SIG-M5 (cell line): ENCODE measurements at places on chromosomes 11 and 22.

- no peak for DNase-seq
Measured at GRCh38 chr11:78312712-78313111, 104.9 kb downstream of the GAB2 start.

GRCh38 chr11:132073787-132074186 lies 703.4 kb downstream of the NTM start:
- DNase-seq: no peak

GRCh38 chr11:132123854-132124835 lies 753.7 kb downstream of the NTM start:
- no peak for DNase-seq

GRCh38 chr22:28903729-28904128 lies 20.4 kb downstream of the ZNRF3 start:
- DNase-seq: no peak

DNA sequence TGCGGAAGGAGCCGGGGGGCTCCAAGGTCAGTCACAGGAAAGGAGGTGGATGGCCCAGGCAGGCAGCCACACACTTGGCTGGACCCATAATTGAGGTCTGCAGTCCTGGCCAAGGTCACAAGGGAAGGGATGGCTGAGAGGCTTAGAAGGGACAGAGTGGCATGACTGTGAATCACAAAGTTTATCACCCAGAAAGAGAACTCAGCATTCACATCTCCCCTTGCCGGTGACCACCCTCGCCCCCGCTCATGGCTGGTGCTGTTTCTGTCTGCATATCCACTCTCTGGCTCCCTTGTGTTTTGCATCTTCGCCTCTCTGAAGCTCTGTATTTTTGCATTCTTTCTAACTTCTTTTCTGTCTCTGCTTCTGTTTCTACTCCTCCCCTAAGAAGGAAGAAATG lies 117.5 kb downstream of the FEZ1 start:
- DNase-seq: no peak

DNA sequence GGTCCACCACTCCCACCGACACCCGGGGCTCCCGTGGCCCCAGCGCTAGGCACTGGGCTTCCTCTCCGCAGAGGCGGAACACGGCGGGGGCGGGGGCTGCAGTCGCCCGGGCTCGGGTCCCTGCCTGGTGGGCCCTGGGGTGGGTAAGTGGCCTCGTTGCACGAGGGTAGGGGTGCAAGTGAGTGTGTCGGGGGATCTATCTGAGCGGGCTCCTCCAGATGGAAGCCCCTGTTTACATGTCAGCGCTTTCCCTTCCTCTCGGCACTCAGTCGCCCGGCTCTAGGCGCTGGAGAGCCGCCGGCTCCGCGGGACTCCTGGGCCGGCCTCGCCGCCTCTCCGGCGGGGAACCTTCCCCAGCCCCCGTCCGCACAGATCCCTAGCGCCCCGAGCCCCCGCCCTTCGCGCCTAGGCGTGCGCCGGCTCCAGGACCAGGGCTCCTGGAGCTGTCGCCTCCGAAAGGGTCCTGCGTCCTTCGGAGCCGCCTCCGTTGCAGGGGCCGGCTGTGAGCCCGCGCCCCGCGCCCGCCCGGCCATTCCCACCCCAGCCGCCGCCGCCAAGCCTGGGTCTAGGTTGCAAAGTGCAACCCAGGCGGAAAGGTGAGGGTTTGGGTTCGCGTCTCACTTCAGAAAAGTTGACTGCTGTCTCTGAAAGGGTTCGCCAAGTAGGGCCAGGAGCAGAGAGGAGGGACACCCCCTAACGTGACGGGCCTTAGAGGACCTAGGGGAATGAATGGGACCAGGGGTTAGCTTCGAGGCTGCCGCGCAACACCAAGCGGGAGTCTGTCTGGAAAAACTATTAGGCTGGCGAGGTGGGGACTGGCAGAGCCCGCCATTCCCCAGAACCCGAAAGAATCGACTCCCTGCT lies 978 bp downstream of the FLI1 start:
- no peak for DNase-seq

DNA sequence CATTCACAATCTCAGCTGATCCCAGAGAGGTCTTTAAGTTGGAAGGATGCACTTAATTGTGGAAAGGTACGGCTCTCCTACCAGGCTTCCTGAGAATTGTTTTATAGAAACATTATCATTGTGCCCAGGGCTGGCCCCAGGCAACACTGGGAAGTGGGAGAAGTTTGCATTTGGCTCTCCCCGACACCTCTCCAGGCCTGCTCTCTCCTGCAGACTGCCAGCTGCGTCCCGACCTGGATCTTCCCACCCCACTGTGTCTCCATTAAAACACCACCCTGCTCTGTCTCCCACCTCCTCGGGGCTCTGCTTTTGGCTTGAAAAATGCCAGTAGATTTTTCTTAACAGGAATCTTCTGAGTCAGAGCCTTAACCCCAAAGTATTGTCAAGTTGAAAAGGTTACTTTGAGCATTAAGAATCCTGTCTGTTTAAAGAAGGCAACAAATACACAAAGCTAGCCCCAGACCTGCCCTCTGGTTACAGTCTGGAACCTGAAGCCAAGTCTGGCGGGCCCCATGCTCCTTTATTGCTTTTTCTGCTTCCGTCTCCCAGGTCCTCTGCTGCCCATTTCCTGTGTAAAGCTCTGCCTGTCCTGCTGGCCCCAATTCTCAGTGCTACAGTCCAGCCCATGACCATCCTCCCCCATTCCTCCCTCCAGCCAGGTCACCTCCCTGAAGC lies 530.2 kb downstream of the SOX6 start:
- DNase-seq: no peak

DNA sequence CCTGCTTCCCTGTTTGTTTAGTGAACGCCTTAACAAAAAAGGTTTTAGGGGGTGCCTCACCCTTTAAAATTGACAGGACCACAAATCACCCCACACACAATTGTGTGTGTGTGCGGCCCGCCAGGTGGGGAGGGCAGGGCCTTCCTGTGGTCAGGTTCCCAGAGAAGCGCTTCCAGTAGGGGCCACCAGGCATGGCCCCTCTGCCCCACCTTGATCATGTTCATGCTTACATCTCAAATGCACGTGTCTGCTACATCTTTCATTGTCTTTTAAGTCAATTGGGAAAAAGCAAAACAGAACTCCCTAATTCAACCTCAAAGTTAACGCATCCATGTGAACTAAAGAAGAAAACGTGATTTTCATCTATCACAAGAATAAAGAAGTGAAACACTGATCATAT lies 1335.3 kb downstream of the TBC1D22A start:
- no peak for DNase-seq

DNA sequence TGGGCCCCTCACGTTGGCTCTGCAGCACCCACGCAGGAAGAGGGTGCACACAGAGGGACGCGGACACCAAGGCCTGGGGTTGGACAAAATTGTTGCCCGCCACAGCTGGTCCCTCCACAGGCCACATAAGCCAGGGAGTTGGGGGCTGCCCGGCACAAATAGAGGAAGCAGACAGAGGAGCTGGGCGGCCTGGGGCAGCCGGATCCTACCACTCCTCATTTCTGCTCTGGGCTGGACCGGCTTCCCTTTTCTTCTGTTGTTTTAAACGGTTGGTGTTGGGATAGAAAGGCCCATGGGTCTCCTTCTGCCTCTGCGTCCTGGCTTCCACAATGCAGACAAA lies 36.4 kb upstream of the LINC01488 start:
- DNase-seq: no peak

- no peak for DNase-seq
Measured at GRCh38 chr11:113587308-113587739, 112.1 kb upstream of the DRD2 start.

- DNase-seq: no peak
Measured at GRCh38 chr11:32280339-32280738, 155.0 kb downstream of the WT1 start.

GRCh38 chr22:23828800-23829680 lies 9.8 kb downstream of the DERL3 start:
- DNase-seq: no peak

- no peak for DNase-seq
Measured at GRCh38 chr11:85627332-85627997, at the start of gene DLG2. TSS of gene DLG2 (minus strand) at chr11:85627344.

DNA sequence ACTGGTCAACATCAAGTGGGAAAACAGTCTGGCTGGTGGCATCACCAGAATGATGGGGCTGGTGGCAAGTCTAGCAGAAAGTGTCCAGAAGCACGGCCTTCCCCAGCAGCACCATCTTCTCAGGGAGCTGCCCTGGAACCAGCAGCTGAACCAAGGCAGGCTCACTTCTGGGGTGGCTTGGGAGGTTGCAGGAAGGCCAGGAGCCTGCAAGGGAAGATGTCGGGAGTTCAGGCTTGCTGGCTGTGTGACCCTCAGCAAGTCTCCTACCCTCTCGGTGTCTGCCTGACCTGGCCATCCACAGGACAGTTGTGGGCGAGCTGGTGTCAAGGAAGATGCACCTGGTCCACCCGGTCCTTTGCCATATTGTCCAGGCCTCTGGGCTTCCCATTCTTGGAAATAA lies 2.3 kb upstream of the PNPLA5 start:
- no peak for DNase-seq

DNA sequence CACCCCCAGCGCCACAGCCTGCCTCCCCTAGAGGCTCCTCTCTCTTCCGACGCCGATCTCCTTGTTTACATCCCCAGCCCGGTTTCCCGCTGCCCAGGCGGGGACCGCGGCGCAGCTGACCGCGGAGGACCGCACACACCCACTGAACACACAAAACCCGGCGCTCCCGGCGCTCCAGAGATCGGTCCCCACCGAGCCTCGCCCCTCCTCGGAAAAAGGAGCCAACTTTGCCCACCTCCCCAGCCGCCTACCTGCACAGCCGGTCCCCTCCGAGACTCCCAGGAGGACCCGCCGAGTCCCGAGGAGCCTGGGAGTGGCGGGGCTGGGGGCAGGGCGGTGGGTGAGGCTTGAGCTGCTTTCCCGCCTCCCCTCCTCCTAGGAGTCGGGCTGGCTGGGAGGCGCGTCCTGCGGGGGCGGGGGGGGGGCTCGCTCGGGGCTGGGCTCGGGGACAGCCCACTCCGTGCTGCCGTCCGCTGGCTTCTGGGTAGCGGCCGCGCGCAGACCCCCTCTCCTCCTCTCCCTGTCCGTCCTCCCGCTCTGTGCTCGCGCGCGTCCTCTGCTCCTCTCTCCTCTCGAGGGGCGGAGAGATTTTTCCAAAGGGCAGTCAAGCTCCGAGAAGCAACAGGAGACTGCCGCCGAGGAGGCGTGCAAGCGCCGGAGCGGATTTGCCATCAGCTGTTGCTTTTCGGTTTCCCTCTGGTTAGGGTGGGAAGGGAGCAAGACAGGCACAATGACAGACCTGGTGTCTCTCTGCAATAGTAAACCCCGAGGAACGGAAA lies at the start of gene FXYD6:
Gene FXYD6, minus strand, starts transcription at position 318 of the 779 bp plus-strand sequence. CDS start 33,882 bp downstream, outside the sequence.
- DNase-seq: no peak

DNA sequence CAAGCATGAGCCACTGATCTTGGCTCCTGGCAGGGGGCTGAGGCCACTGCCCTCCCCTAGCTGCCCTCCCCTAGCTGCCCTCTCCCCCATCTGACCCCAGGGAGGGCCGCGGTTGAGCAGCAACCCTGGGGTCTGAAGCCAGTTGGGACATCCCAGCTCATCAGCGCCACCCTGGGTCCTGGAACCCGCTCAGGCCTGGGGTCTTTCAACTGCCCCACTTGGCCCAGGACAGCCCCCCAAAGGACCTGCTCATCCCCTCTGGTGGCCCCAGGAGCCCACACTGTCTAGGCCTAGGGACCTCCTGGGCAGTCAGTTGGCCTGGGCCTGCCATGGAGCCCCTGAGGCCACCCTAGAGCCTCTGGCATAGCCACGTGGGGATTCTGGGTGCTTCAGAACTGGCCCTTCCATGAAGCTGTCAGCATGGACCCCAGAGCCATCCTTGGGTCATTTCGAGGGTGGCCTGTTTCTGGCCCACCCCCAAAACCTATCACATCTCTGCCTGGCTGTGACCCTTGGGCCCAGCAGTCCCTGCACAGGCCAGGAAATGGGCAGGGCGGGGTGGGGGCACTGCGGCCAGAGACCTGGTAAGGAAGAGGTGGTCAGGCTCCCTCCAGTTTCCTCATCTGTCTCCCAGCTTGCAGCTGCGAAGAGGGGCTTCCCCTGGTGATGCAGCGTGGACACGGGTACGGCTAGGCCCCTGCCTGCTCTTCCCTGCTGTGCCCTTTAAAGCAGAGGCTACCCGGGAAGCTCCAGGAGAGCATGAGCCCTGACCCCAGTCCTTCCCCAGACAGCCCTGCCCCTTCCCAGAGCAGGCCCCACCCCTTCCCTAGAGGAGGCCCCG lies 37.9 kb downstream of the MUC2 start:
- no peak for DNase-seq

DNA sequence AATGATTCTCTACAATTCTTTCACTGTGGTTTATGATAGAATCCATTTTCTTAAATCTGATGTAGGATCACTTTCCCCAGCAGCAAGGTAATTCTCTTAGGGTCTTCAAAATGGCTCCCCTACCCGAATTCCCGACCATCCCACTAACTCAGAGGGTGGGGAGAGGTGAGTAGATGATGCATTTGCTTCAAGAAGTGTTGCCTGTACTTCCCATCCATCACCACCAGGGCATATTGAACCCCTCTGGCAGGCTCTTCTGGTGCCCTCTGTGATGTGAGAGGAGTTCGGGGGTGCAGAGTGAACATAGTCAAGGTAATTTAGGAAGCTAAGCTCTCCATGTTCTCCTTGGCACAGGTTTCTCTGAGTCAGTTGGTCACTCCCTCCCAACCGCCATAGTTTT lies 52.3 kb downstream of the ZNRF3 start:
- DNase-seq: no peak

DNA sequence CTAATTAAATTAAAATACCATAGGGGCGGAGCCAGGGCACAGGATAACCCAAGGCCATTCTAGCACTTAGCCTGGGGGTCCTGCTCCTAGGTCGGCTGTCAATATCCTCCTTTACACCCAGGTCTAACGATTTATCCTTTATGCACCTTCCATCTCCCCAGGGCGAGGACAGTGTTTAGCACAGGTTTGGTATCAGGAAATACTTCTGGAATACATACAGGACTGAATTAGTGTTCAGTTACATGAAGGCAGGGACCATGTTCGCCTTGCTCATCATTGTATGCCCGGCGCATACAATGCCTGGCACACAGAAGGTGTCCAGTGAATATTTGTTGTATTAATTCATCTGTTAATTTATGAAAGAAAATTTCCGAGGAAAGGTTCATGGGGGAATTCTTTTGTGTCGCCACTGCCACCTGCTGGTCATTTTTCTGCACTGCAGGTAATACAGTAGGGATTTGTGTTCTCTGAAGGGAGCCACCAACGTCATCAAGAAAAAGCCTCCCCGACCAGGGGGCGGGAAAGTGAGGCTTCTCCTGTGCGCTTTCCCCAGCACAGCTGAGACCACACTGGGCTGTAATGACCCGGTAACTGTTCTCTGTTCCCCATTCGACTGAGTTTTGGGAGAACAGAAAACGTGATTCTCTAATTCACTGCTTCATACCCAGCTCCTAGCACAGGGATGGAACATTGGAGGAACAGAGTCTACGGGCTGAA lies 68.7 kb upstream of the ASPHD2 start:
- no peak for DNase-seq

GRCh38 chr11:132866783-132867545 lies 665.3 kb downstream of the OPCML start:
- DNase-seq: no peak
